ENCODE measurements at places on chromosomes 11 and 22.

GRCh38 chr11:75663808-75664207 lies 5.0 kb downstream of the MAP6 start:
- no peak for DNase-seq

DNA sequence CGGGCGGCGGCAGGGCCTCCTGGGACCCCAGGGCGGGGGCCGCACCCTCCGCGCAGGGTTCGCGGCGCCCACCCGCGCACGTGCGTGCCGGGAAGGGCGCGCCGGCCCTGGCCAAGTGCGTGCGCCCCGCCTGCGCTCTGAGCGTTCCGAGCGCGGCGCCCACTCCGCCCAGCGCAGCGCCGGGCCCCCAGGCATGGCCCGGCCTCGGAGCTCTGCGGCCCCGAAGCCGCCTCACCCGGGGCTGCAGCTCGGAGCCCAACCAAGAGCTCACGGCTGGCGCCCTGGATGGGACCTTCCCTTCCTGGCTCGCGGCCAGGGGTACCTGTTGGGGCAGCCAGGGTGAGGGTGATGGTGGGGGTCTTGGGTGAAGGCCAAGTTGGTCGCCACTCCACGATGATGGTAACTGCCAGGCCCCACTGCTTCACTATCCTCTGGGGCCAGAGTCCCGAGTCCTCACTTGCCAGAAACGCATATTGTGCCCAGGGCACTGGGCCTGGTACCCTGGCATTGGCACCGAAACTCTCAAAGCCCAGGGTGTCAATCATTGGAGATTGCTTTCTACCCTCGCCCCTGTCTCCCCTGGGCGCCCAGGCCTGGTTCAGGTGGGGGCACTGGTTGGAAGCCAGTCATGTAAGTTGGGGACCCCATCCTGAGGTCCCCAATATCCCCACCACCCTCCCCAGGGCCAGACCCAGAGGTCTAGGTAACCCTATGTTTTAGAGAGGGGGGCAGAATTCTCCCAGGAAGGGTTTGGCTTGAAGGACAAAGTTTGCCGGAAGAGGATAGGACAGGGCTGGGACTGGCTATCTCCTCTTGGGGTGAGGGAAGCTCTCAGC lies 882 bp downstream of the ANO1 start:
- DNase-seq, result no peak

DNA sequence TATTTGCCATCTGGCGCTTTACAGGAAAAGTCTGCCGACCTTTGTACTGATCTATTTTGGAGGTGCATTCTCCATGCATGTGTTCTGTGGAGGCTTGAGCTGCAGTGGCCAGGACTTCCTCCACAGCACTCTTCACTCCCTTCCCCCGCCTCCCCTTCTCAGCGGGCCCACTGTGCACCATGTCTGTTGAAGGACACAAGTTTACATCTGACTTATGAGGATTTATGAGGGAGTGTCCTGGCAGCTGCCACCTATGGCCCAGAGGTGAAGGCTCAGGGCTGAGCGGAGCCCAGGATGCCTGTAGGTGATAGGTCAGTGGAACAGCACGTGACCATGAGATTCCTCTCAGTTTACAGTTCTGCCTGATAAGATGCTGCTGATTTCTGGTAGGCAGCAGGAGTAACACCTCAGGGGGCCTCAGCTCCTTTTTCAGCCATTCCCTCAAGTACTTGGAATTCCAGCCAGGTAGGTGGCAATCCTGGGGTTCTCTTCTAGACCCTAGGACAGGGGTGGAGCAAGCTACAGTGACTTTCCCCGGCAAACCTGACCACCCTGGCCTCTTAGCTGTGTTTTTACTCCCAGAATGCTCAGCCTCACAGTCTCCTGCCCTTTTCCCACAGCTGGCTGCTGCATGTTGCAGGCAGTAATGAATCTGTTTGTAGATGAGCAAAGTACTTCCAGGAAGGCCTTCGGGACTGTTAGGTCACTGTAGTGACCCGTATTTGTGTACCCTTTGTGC lies 59.9 kb downstream of the PPFIBP2 start:
- DNase-seq, result no peak

DNA sequence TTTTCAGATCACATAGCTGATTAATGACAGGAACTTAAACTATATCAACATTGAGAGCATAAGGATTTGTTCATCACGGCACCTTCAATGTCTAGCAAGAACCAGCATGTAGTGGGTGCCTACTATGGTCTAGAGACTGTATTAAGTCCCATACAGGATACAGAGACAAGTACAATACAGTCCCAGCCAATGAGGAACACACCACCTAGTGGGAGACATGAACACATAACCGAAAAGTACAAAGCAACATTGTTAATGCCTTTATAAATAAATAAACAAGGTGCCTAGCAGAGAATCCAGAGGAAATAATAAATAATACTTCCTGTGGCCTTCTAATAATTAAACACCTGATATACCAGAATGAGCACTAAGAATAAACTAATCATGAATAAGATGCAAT lies 87.7 kb upstream of the OPCML start:
- no peak for DNase-seq

- no peak for DNase-seq
These were observed 134.6 kb downstream of the RRAS2 start for GRCh38 chr11:14224395-14224794.

Data from activated naive CD8-positive, alpha-beta T cell treated with anti-CD3 and anti-CD28 coated beads, Interleukin-2, amount 50 U/mL, for 16 hours (primary cell).